ENCODE measurements at places on chromosomes 7 and 10.
A peak's percentile ranks its signal among the peaks of the same experiment; 100 is the strongest.

DNA sequence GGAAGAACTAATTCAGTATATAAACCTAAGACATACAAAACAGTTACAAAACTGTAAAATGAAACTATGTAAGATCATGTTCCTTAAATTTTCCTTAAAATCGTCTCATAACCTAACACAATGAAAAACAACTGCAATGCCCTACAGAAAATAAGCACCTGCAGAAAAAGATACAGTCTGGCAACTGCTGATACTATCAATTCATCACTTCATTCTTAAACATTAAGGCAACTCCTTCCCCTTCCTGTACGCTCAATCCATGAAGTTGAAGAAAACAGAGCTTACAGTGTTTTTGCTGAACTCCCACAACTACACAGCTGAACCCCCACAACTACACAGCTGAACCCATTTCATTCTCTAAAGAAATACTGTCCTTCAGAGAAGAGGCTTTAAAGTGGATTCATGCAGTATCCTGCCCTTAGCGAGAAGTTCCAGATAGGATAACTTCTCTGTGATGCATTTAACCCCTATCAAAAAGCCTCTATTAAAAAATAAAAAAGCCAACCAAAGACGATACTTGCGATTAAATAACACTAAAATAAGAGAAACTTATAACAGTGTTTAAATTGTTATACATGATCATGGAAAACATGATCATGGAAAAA lies 50.0 kb downstream of the JMJD1C start:
- DNase-seq = peak; percentile 32

DNA sequence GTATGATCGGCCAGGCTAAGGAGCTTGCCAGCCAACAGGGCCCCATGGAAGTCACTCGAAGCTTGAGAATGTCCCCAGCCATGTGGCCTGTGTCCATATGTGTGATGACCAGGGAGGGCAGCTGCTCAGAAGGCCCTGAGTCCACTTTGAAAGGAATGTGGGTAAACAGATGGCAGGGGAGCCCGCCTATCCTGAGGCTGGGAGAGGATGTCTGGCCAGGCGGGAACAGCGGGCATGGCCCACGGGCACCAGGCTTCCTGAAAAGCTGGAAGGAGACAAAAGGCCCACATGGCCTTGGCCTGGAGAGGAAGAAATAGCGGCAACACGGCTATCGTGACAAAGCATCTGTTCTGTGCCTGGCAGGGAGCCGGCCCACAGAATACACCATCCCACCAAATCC lies 137.9 kb upstream of the PPIF start:
- DNase-seq = no peak

GRCh38 chr10:28291881-28292297 lies 11.0 kb downstream of the MPP7 start:
- DNase-seq = no peak

DNA sequence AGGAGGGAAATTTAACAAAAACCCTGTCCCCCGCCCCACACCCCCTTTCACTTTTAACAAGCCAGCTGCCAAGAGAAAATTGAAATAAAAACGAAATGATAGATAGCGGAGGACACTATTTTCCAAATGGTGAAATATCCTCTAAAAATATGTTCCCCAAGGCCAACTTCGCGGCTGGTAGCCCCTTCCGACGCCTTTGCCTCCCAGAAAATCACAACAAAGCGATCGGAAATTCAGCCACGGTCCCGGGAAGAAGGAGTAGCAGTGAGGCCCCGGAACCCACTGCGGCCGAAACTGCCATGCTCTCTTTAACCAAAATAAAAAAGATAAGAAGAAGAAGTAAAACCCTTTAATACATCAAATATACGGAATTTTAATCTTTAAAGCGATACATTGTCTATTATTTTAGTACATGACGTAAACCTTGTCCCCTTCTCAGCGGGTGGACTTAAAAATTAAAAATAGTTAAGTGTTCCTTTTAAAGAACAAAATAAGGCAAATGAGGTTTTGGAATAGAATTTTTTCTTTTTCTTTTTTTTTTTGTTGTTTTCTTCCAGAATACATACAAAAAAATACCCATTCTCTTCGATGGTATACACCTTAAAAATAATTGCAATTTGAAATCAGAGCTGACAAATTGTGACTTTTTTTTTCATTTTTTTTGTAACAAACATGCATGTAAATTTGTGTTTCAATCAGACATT lies 3.9 kb downstream of the ZNF503 start:
- DNase-seq = peak; percentile 47
